ENCODE measurements at places on chromosomes 4 and X. TPM values are rescaled to one million over a fixed set of nuclear protein-coding genes. Genes with fewer than 3 reads are reported as not detected.

STPG2 gene
- 0.25 TPM for total RNA-seq

DNA sequence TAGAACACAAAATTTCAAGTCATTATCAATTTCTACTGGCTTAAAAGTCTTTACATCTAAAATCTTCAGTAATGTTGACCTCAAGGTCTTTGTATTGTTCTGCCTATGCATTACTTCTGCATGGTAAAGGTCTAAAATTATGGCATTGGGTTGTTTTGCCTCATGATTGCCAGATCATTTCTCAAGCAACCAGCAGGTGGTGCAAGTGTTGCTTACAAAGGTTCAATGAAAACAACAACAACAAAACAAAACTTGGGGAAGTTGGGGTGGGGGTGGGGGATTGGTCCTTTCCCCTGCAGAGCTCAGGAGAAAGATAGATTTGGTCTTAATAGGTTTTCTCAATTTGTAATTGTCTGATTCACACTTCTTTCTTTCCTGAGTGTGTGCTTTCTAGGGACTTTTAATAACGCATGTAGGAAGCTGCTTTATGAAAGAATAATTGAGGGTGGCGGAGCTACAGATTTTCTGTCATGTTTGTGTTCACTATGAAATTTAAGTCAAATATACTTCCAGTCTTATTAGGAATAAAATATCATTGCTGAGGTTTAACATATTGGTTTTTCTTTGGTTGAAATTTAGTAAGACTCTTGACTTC lies 145.1 kb downstream of the COL4A5 start:
- no peak for DNase-seq

GABRG1 gene
- total RNA-seq: not detected

DNA sequence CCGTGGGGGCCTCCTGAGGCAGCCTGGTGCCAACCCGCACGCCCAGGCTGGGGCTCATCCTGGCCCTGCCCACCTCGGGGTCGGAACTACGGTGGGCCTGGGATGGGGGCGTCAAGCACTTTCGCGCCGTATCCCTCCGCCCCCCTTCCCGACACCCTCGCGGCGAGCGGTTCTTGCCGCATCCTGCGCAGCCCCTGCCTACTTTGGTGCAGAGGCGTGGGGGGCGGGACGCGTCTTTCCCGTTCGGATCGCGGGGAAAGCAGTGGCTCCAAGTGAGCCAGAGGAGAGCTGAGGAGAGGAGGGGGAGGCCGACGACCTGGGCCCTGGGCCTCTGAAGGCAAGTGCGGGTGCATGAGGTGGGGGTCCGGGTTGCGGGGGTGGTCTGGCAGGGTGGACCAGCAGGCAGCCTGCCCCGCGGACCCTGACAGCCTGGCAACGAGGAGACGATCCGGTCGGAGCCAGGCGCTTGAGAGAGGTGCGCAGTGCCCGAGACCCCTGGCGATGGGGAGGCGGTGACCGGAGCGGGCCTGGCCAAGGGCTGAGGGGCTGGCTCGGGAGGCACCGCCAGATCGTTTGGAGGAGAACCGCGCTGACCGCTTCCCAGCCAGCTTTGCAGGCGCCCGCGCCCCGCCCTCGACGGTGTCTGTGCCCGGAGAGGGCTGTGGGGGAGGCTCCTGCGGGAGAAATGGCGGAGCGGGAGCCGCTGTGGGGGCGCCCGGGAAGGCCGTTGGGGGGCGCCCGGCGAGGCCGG lies at the start of gene GPRASP2:
TSS of gene GPRASP2 (plus strand) at position 233 of the 751 bp plus-strand sequence. CDS start 2,422 bp downstream, outside the sequence.
- DNase-seq: peak; percentile 55

DNA sequence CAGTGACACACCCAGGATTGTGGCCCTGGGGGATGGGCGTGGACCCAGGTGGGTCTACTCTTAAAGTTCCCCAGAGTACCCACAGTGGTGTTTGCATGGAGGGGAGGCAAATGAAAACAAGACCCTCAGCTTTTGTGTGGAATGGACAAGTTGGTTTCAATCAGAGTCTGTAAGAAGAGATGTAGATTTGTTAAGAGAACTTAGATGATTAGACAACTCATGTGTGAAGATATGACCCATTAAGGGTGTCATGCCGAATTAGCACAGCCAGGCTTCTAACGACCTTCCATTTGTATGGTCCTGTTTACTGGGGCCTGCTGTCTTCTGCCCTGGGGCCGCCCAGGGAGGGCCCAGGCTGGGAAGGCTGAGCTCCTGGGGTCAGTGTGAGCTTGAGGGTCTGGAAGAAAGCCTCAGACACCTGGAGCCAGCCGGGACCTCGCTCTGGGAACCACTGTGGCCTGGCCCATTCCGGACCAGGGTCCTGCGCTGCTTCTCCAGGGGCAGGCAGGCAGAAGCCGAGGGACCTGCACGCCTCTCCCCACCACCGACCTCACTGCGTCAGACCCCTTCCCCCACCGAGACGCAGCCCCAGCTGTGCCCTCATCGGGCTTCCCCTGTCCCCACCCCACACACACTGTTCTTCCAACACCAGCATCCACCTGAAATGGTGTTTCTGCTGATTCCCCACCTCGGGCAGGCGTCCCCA lies 20.4 kb downstream of the UVSSA start:
- DNase-seq: no peak

- no peak for DNase-seq
Measured at GRCh38 chrX:545452-545885, 85.1 kb upstream of the SHOX start.

- peak; percentile 26 for DNase-seq
Measured at GRCh38 chr4:116358633-116359222, 726.6 kb downstream of the TRAM1L1 start.

DNA sequence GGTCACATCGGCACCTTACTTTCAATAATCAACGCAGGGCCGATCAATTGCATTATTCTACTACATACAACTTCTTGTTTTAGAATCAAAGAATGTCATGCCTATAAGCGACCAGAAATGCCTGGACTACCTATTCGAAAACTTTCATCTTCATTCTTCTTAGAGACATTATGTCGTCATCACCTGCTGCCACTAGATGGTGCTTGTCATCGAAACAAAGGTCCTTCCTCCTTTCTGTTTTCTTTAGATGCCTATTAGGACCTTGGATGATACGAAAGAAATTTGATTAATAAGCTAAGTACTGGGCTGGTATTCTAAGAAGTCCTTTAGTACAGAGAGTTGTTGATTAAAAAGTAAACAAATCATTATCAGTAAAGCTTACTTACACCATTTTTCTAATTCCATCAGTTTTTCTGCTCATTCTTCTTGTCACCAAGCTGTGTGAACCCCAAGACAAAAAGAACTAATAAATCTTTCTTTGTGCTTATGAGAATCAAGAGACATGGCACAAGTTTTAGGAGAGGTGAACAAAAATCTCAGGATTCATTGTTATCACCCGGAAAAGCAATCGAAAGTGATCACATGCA lies 154.5 kb upstream of the SLC4A4 start:
- peak; percentile 40 for DNase-seq

KIAA1210 gene
- total RNA-seq: not detected

DNA sequence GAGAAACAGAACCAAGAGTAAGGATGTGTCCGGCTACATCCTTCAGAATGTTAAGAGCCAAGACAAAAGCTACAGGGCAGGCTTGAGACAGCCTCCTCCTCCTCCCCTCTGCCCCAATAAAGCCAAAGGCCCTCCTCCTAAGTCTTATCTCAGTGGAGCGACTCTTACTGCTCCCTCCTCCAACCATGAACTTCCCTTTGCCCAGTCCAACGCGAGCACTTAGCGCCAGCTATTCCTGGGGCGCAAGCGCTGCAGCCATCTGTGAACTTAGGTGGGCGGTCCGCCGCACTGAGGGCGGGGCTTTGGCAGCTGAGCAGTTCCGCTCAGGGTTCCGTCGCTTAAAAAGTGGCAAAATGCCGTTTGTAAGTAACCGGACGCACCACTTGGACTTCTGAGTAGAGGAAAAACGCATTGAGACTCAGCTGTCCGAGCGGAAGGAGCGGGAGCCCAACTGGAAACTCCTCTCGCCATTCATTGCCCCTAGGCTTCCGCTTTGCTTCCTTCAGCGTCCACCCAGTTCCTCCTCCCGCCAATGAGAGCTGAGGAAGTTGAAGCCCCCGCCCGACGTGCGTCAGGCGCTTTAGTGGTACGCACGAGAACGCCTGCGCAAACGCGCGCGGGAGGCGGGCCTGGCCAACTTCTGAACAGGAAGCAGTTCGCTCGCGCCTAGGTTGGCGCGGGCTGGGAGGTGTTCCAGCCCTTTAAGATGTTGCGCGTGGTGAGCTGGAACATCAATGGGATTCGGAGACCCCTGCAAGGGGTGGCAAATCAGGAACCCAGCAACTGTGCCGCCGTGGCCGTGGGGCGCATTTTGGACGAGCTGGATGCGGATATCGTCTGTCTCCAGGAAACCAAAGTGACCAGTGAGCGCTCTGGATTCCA lies at the start of gene APEX2:
TSS of gene APEX2 (plus strand) at position 647 of the 882 bp plus-strand sequence. CDS start at position 707, 60 bp downstream.
- peak; percentile 92 for DNase-seq

GRCh38 chr4:18109676-18110075 lies 88.1 kb upstream of the LCORL start:
- DNase-seq: no peak

GRCh38 chr4:66842724-66843088 lies 702.6 kb downstream of the CENPC start:
- no peak for DNase-seq

- DNase-seq: no peak
Measured at GRCh38 chr4:13793020-13793710, 165.6 kb upstream of the BOD1L1 start.

DNA sequence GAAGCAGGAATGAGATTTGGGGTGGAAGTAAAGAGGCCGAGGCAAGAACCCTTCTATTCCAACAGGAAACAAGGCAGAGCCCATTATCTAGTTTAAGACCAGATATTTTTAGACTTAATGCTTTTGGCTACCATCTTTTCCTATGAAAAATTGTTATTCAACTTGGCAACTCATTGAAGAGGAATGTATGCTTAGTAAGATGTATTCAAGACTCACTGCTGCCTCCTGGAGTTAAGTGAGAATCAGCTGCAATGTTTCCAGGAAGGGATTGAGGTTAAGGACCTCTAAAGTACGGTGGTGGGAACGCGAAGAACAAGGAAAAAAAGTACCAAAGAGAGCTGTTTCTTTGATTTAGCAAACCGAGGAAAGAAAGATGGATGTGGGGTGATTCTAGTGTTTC lies 89.1 kb downstream of the RAPGEF2 start:
- DNase-seq: no peak

DNA sequence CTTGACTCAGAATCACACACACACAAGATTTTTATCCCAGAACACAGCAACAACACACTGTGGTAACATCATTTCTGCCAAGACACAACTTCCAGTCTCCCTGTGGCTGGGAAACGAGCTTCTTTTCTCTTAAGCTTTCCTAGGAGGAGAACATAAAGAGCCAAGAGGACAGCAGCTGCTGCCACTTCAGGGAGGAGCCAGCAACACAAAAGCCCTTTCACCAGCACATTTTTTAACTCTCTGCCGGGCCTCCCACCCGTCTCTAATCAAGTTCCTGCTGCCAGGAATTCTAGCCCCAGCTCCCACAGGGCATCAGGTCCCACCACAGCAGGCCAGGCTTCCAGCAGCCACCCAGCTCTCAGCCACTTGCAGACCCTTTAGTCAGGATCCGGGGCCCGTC lies 22.4 kb downstream of the FAT1 start:
- DNase-seq: peak; percentile 46

DNA sequence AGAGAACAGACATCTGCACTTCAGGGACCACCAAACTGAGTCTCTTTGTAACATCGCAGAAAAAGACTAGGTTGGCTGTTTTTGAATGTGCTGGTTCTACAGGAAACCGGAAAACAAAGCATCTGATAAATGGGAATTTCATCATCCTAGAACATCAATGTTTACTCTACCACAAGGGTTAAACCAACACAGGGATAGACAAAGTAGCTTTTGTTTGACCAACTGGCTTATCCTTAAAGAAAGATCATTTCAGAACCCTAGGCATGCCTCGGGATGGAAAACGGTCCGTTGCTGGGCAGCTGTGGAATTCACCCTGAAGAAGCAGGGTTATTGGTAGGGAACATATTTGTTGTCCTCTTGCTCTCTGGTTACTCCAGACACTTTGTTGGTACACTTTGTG lies 2355.5 kb upstream of the AGA start:
- DNase-seq: no peak

IBSP gene
- total RNA-seq: not detected

GCNA gene
- total RNA-seq: 1.1 TPM

SPARCL1 gene
- 31.8 TPM for total RNA-seq

GRCh38 chrX:39749135-39749534 lies 348.6 kb downstream of the BCOR start:
- no peak for DNase-seq

DNA sequence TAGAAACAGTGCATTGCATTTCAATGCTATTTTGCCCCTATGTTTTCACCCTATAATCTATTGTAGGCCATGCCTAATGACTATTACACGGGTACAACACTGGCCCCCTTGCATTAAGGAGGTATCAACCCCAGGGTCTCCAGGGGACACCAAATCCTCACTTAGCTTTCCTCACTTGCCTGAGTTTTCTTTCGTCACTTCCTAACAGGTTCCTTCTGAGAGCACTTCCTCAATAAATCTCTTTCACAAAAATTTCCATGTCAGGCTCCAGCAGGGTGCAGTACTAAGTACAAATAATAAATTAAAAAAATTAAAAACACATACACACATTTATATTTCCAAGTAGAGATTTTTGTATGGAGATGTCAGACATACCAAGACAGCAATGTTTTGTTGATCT lies 165.0 kb downstream of the RBM46 start:
- no peak for DNase-seq

ENOX2 gene
- total RNA-seq: 9.9 TPM

DNA sequence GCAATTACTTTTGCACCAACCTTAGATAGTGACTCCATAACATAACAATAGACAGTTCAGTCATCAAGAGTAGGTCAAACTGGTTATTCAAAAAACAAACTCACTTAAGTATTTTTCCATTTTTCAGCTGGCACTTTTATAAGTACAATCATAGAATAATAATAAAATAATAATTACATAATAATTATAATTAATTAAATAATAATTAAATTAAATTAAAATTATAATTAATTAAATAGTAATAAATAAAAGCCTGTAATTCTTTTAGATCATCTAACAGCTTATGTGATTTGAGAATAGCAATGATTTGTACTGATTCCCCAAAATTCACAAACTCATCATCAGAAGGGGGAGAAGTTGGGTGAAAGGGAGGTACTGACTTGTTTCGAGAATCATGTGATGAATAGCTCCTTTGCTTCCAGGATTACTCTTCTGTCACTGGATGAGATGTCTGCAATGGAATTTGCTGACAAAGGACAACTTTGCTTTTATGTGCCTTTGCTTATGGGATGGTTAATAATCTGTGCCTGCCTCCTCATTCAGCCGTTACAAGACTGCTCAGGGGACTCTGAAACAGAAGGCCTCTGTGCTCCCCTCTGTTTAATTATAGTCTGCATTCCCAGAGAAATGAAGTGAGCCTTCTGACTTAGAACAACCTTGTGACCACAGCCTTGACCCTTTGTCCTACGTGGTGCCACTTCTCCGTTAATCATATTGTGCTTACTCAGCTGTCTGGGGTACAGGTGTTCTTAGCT lies 104.8 kb upstream of the ENPEP start:
- no peak for DNase-seq

STBD1 gene
- total RNA-seq: 40.9 TPM

DNA sequence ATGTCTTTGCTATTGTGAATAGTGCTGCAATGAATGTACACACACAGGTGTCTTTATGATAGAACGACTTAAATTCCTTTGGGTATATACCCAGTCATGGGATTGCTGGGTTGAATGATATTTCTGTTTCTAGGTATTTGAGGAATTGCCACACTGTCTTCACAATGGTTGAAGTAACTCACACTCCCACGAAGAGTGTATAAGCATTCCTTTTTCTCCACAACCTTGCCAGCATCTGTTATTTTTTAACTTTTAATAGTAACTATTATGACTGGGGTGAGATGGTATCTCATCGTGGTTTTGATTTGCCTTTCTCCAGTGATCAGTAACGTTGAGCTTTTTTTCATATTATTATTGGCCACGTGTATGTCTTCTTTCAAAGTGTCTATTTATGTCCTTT lies 17.6 kb upstream of the DCUN1D4 start:
- DNase-seq: no peak

MAPK10 gene
- 7.0 TPM for total RNA-seq

All from left colon (tissue), 2 donors.